Activated CD8-positive, alpha-beta memory T cell treated with anti-CD3 and anti-CD28 coated beads for 24 hours (primary cell): ENCODE measurements at places on chromosomes 2 and 18.

GRCh38 chr2:7449298-7449697 lies 532.1 kb downstream of the RNF144A start:
- no peak for DNase-seq

DNA sequence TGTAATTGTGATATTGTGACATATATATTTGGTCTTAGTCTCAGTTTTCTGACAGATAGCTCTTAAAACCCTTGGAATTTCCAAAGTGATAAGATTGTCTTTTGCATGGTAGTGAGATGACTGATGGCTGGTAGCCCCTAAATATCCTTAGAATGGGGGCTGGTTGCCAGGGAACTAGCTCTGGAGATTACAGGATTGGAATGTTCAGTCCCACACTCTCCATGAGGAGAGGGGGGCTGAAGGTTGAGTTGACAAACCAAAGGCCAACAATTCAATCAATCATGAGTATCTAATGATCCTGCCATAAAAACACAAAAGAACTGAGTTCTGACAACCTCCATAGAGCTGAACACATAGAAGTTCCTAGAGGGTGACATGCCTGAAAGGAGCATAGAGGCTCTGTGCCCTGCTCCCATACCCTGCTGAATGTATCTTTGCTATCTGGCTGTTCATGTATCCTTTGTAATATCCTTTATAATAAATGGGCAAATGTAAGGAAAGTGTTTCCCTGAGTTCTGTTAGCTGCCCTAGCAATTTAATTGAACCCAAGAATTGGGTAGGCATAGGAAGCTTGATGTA lies 1680.3 kb upstream of the PIK3C3 start:
- no peak for DNase-seq

GRCh38 chr2:197972061-197972460 lies 167.7 kb downstream of the PLCL1 start:
- DNase-seq: no peak

DNA sequence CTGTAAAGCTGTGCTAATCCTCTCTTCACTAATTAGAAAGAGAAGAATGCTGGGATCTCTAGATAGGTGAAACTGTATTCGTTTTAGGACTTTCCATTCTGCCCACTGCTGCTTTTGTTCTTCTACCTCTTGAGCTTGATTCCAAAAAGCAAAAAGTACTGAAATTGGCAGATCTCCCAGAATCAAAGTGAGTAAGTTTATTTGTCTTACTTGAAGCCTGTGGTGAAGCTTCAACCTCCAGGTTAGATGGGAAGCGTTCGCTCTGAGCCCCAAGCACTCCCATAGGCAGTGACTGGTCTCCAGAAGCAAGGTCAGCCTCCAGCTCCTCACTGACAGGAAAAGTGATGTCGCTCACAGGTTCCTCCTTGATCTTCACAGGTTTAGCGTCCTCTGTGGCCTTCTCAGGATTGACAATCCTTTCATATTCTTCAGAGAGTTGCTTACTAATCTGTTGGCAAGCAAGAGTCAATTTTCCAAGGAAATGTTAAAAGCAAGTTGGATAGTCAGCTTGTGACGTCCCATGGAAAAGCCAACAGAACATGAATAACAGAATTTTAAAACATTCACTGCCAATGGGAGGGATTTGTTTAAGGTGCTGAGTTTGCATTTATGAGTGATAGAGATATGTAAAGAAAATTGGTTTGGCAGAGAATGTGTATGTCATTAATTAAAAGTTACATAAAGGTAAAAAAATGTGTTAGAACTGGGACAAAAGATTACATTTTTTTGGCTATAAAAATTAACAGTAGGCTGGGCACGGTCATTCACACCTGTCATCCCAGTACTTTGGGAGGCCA lies 8.1 kb downstream of the SUPT7L start:
- DNase-seq: no peak

DNA sequence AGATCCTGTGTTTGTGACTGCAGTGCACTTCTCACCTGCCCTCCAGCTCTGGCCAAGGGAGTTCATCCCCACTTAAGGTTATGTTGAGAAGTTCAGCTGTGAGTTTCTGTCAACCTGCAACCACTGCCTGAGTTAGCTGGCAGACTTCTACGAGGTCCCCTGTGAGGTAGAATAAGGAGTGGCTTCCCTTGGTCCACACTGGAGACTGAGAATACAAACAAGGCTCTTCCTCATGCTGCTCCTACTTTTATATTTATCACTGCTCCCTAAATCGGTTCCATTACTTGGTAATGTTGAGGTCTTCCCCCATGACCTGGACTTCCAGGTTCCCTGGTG lies 353.2 kb upstream of the CWC22 start:
- DNase-seq: no peak

- no peak for DNase-seq
Observed at GRCh38 chr2:112751451-112752197, 12.8 kb downstream of the CKAP2L start.

- no peak for DNase-seq
Observed at GRCh38 chr2:56291711-56292110, 107.9 kb downstream of the CCDC85A start.
